ENCODE measurements at places on chromosomes 12 and 14. TPM values are rescaled to one million over a fixed set of nuclear protein-coding genes. Genes with fewer than 3 reads are reported as not detected.

Gene SPIC
- total RNA-seq = not detected

Gene RASSF8
- 43.3 TPM for total RNA-seq

- DNase-seq = peak; percentile 80
Observed at GRCh38 chr12:46357438-46358324, 14.9 kb downstream of the SLC38A2 start.

GRCh38 chr12:7869137-7869536 lies 3.6 kb downstream of the SLC2A14 start:
- DNase-seq = no peak

GRCh38 chr12:131100031-131100674 lies 146.4 kb downstream of the ADGRD1 start:
- DNase-seq = no peak

DNA sequence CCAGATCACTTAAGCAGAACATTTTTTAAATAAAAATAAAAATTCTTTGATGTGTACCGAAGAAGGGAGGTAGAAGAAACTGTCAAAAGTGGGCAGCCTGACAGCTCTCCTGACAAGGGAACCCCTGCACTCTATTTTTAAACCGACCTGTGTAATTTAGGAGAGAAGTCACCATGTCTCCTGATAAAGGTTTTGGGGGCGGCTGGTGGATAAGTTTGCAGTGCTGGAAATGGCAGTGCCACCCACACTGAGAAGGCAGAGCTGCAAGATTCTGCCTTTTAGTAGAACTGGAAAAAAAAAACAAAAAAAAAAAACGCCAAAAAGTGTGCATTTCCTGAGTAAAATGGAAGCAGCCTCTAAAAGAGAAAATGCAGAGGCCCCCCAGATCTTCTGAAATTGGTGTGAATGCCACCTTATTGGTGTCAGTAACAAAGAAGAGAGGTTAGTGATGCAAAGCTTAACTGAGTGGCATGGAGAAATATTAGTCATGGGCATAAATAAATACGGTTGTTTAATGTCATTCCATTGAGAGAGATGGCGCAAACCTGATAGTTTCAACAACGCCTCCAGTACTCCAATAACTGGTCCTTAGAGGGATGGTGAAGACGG lies 24.7 kb downstream of the DUSP6 start:
- DNase-seq = no peak

All from lung microvascular endothelial cell (primary cell).